ENCODE measurements at places on chromosomes 3 and 15. TPM values are rescaled to one million over a fixed set of nuclear protein-coding genes. Genes with fewer than 3 reads are reported as not detected.

DNA sequence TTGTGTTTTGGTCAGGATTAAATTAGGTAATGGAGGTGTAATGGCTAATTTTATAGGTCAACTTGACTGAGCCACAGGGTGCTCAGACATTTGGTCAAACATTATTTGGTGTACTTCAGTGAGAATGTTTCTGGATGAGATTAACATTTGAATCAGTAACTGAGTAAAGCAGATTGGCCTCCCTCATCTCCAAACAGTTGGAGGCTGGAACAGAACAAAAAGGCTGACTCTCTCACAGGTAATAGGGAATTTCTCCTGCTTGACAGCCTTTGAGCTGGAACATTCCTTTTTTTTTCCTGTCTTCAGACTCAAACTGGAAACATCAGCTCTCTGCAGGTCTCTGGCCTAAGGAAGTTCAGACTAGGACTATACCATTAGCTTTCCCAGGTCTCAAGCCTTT is 280.7 kb downstream of the ZBTB20 start:
- DNase-seq: no peak
- no peak overlapping the region for H3K4me3 ChIP-seq
- H3K27me3 ChIP-seq: no peaks in the 10 kb centered on the region
- no peaks in the 10 kb centered on the region for H3K4me1 ChIP-seq

DNA sequence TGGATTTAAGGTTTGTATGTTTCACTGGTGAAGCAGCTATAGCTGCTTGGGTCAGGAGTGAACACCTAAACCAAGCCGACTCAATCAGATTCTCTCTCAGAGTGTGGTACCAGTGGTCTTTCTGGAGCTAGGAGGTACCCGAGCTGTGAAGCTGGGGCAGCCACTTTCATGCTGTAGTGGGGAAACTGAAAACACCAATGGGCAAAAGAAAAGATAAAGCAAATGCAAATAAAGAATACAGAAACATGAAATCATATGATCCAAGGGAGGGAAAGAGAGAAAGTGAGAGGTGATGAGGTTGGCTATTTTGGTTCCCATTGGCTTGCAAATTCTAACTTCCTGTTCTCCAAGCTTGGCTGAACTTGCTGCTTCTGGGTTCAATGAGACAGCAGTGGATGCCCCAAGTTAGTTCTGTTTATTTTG is 212.3 kb upstream of the CFAP20DC start:
- peak overlapping the region; percentile 64 for H3K27ac ChIP-seq
- peaks cover 14% of the 10 kb centered on the region for H3K4me1 ChIP-seq
- no peaks in the 10 kb centered on the region for H3K27me3 ChIP-seq
- H3K36me3 ChIP-seq: no peaks in the 10 kb centered on the region
- H3K4me3 ChIP-seq: no peak overlapping the region
- peak; percentile 14 for DNase-seq

- no peaks in the 10 kb centered on the region for H3K27me3 ChIP-seq
- no peak overlapping the region for H3K4me3 ChIP-seq
- H3K27ac ChIP-seq: no peak overlapping the region
- peaks cover 12% of the 10 kb centered on the region for H3K4me1 ChIP-seq
- peaks cover 81% of the 10 kb centered on the region for H3K36me3 ChIP-seq
Observed at GRCh38 chr3:139355891-139356290, 12.1 kb downstream of the MRPS22 start.

The CLDND1 gene
- total RNA-seq: 109 TPM

DNA sequence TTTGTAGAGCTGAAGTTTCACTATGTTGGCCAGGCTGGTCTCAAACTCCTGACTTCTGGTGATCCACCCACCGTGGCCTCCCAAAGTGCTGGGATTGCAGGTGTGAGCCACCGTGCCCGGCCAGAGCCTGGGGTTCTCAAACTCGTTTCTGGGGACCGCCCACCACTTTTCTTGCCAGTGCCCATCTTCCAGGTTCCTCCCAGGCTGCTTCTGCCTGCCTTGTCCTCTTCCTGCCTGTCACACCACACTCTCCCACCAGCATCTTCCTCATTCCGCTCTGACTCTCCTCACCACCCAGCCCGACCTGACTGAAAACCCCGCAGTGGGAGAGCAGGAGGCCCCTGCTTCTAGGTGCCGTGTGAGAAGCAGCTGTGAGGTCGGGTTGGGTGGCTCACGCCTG is 3.1 kb upstream of the DYNLT2B start:
- no peak overlapping the region for H3K4me3 ChIP-seq
- H3K36me3 ChIP-seq: no peaks in the 10 kb centered on the region
- no peaks in the 10 kb centered on the region for H3K4me1 ChIP-seq
- H3K27me3 ChIP-seq: no peaks in the 10 kb centered on the region
- no peak overlapping the region for H3K27ac ChIP-seq

The CYP8B1 gene
- total RNA-seq: not detected

DNA sequence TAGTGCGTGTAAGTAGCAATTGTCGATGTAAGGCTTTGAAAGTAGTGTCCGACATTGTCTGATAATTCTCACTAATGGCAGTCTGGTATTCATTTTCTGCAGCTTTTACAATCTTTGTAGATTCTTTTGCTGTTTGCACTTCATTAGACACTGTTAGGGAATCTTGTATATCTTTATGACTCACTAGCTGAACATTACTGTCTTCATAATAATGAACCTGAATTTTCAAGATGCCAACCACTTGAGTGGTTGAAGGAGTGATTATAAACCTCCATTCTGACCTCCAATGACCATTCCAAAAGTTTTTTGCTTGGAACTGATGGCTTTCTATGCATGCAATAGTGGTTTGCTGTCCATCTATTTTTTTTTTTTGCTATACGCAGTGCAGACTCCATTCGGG is 76.4 kb upstream of the MFGE8 start:
- no peak overlapping the region for H3K4me3 ChIP-seq
- H3K4me1 ChIP-seq: no peaks in the 10 kb centered on the region
- H3K27ac ChIP-seq: no peak overlapping the region
- H3K36me3 ChIP-seq: no peaks in the 10 kb centered on the region

The CCR2 gene
- total RNA-seq: 0.89 TPM

DNA sequence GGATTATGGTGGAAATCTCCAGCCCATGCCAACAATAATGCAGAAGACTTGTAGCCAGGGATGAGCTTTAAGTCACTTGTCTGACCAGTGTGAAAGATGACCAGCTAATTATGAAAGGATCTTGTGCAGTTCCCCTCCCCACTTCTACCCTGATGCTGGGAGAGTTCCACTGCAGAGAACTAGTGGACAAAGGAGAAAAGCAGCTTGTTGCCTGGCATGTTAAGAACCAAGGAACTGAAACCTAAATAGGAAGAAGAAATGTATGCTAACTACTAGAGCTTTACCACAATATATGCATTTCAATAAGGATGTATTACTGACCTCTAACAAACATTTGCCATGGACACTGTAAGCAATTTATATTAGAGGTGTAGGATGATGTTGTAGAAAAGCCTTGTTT is 52.2 kb upstream of the CSTA start:
- no peaks in the 10 kb centered on the region for H3K27me3 ChIP-seq
- H3K4me3 ChIP-seq: no peak overlapping the region
- H3K27ac ChIP-seq: no peak overlapping the region
- H3K36me3 ChIP-seq: no peaks in the 10 kb centered on the region
- no peaks in the 10 kb centered on the region for H3K4me1 ChIP-seq

The CHRNB4 gene
- total RNA-seq: not detected

GRCh38 chr3:152315623-152316022 is 46.9 kb downstream of the MBNL1 start:
- no peak overlapping the region for H3K4me3 ChIP-seq
- H3K27ac ChIP-seq: no peak overlapping the region
- H3K27me3 ChIP-seq: no peaks in the 10 kb centered on the region

Measured in thyroid gland (tissue), 4 donors.